ENCODE measurements at places on chromosomes 2 and 18. TPM values are rescaled to one million over a fixed set of nuclear protein-coding genes. Genes with fewer than 3 reads are reported as not detected.

CEBPZOS gene
- 24.3 TPM for total RNA-seq

DNA sequence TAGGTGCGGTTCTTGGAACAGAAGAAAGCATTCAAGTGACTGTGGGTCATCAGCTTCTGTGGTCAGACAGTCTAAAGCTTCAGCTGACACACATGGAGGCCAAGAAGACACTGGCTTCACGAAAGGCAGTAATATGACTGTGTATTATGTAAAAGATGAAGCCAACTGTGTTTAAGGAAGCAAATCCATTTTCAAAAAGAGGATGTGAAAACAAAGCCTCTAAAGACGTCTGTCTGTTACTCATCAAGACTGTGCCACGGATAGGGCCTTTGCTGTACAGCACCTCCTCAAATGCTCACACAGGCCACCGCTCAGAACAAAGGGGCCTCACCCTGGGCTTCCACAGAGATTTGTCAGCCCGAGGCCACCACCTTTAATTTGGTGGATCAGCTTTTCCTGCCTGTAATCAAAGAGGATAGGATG, 21.1 kb upstream of the TMEM163 start:
- H3K4me1 ChIP-seq, result no peaks in the 10 kb centered on the region
- no peaks in the 10 kb centered on the region for H3K27me3 ChIP-seq
- H3K4me3 ChIP-seq, result no peak overlapping the region
- no peaks in the 10 kb centered on the region for H3K36me3 ChIP-seq
- H3K27ac ChIP-seq, result no peak overlapping the region
- no peak for DNase-seq

DNA sequence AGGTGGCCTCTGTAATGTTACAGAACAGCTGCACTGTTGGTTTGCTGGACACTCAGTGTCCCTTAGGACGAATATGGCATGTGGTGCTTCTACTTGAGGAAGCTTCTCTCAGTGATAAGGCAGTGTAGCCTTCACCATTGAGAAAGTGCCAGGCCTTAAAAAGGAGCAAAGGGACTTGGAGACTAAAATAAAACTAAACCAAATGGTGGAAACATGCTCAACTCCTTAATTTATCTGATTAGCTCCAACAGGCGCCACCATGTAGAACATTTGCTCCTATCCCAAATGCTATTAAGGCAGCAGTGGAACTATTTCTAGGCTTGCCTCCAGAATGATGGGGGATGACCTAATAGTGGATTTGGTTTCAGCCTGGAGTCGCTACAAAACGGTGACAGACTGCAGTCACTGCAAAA, 77.5 kb upstream of the MYL1 start:
- no peaks in the 10 kb centered on the region for H3K4me1 ChIP-seq
- no peaks in the 10 kb centered on the region for H3K36me3 ChIP-seq
- H3K4me3 ChIP-seq, result no peak overlapping the region
- no peak overlapping the region for H3K27ac ChIP-seq
- H3K27me3 ChIP-seq, result no peaks in the 10 kb centered on the region

COL4A3 gene
- 7.0 TPM for total RNA-seq

DNA sequence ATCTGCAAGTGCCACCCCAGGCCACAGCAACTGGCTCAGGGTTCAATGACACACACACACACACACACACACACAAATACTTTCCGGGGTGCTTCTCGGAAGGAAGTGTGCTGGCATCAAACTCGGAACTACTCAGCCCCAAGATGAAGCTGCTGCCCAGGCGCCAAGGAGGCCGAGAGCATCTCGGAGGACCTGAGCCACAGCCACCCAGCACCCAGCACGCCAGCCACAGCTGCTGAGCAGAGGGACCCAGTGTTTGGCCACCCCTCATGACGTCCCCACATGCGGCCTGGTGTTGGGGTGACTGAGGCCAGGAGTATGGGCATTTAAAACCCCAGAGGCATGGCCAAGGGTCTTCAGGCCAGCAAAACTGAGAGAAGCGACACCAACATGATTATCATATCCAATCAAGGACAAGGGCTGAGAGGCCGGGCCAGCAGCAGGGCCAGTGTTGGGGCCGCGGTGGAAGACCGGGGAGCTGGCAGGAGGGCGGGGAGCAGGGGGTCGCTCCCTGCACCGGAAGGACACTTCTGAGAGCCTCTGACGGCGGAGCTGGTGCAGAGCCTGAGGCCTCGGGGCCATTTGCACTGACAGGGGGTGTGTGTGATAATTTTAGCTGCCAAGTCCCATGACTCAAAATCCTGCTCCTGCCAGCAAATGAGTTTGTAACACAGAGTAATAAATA, 61.8 kb downstream of the BIN1 start:
- H3K27me3 ChIP-seq, result no peaks in the 10 kb centered on the region
- H3K4me3 ChIP-seq, result no peak overlapping the region
- DNase-seq, result no peak
- H3K27ac ChIP-seq, result no peak overlapping the region
- no peaks in the 10 kb centered on the region for H3K4me1 ChIP-seq
- no peaks in the 10 kb centered on the region for H3K36me3 ChIP-seq

GRCh38 chr2:113252047-113252590, 26.6 kb downstream of the PAX8 start:
- H3K4me3 ChIP-seq, result no peak overlapping the region
- no peaks in the 10 kb centered on the region for H3K4me1 ChIP-seq
- H3K27me3 ChIP-seq, result no peaks in the 10 kb centered on the region
- H3K27ac ChIP-seq, result no peak overlapping the region
- no peaks in the 10 kb centered on the region for H3K36me3 ChIP-seq
- no peak for DNase-seq

HSBP1L1 gene
- 66.9 TPM for total RNA-seq

GRCh38 chr18:21575656-21576055, 24.8 kb downstream of the ESCO1 start:
- DNase-seq, result no peak
- no peak overlapping the region for H3K4me3 ChIP-seq
- H3K27ac ChIP-seq, result no peak overlapping the region
- no peaks in the 10 kb centered on the region for H3K27me3 ChIP-seq

DNA sequence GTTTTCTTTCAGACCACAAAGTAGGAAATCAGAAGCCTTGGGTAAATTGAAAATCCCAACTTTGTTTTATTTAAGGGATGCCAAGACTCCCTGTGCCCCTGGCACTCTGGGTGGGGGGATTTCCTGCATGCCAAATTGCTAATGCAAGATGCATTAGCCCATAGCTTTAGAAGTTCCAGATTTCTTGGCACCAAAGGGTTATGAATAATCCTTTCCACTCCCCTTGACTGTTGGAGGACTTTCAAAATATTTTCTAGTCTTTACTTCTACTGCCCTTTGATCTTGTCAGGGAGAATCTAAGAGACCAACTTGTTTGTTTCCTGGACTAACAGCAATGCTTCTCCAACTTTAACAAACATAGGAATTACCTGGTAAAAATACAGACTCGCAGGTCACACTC, 81.8 kb upstream of the TGIF1 start:
- no peak overlapping the region for H3K27ac ChIP-seq
- H3K36me3 ChIP-seq, result no peaks in the 10 kb centered on the region
- no peak overlapping the region for H3K4me3 ChIP-seq
- H3K4me1 ChIP-seq, result no peaks in the 10 kb centered on the region
- no peaks in the 10 kb centered on the region for H3K27me3 ChIP-seq
- no peak for DNase-seq

GRCh38 chr2:198930170-198930569, 527.6 kb downstream of the SATB2 start:
- H3K27ac ChIP-seq, result no peak overlapping the region
- DNase-seq, result no peak
- H3K4me3 ChIP-seq, result no peak overlapping the region
- no peaks in the 10 kb centered on the region for H3K4me1 ChIP-seq
- no peaks in the 10 kb centered on the region for H3K36me3 ChIP-seq

HJURP gene
- total RNA-seq, result 4.2 TPM

DNA sequence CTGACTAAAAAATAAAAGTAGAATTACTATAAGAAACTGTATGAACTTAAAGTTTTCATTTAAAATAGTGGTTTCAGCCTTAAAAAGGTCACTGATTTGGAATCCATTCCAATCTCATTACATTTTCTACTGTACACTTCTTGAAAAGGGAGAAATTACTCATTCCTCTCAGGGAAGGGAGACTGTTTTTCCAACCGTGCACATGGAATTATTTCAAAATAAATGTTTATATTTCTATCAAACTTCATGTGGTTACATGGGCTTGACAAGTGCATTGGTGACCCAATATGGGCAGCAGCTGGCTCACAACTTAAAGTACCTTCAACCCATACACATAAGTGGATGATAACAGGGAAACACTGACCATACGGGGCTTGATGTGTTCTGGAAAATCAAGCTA, 324.5 kb upstream of the THUMPD2 start:
- no peak overlapping the region for H3K27ac ChIP-seq
- no peaks in the 10 kb centered on the region for H3K36me3 ChIP-seq
- DNase-seq, result no peak

CMPK2 gene
- 13.7 TPM for total RNA-seq

GRCh38 chr2:240160291-240161086, 20.0 kb upstream of the OTOS start:
- no peaks in the 10 kb centered on the region for H3K36me3 ChIP-seq
- H3K27ac ChIP-seq, result no peak overlapping the region
- no peak overlapping the region for H3K4me3 ChIP-seq
- no peaks in the 10 kb centered on the region for H3K27me3 ChIP-seq

DNA sequence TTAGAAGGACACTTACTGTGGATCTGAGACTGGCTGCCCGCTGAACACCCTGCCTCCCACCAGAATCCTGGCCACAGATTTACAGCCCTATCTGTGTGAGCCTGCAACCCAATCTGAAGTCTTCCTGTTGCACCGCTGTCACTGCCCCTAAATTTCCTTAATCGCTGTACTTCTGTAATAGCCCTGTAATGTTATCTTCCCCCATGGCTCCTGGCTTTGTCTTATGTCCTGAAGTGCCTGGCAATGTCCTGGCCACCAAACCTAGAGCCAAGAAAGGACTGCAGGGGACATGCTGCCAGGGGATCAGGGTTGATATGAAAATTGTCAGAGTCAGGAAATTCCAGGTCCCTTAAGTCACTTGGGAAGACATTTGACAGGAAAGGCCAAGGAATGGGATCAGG, 52.7 kb downstream of the FHOD3 start:
- no peak overlapping the region for H3K4me3 ChIP-seq
- no peaks in the 10 kb centered on the region for H3K27me3 ChIP-seq
- DNase-seq, result no peak

DNA sequence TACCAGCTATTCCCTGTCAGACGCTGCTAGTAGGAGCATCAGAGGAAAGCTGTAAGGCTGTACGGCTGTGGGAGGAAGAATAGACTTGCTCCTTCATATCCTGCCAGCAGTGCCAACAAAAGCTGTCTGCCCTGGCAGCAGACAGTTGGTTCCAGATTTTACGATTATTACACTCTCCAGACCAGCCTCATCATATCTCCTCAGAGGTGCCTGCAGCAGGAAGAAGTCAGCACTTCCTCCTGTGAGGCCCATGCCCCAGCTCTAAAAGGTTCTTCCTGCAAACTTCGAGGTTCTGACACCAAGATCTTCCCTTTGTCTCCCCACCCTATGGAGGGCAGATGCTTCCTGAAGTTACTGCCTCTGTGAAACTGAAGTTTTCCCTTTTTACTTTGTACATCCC, 537.7 kb upstream of the PKDCC start:
- H3K4me1 ChIP-seq, result no peaks in the 10 kb centered on the region
- H3K27ac ChIP-seq, result no peak overlapping the region
- no peak for DNase-seq
- no peak overlapping the region for H3K4me3 ChIP-seq

COX7A2L gene
- 167 TPM for total RNA-seq

ATP6V1B1 gene
- 1.2 TPM for total RNA-seq
